Activated naive CD8-positive, alpha-beta T cell treated with anti-CD3 and anti-CD28 coated beads for 36 hours (primary cell): ENCODE measurements at places on chromosomes 2 and 18. TPM values are rescaled to one million over a fixed set of nuclear protein-coding genes. Genes with fewer than 3 reads are reported as not detected.

DNA sequence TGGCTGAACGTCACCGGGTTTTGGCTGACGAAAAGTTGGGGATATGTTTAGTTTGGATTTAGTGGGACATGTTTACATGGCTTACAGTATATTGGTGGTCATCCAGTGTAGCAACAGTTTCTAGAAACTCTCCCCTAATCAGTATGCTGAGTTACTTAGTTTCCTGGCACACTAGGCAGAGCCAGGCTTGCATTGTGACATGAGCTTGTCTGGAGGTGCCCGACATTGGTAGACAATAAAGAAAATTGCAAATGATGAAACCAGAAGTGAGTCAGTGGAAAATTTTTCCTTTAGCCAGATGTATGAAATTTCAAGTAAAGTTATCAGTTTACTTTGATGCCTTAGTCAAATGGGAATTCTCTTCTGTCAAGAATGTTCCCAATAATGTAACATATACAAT lies 276.1 kb downstream of the RDH14 start:
- H3K27me3 ChIP-seq, result peaks cover 9% of the 10 kb centered on the region
- H3K36me3 ChIP-seq, result no peaks in the 10 kb centered on the region
- H3K27ac ChIP-seq, result no peak overlapping the region

UCN gene
- 1.3 TPM for total RNA-seq

MYCN gene
- 0.16 TPM for total RNA-seq

DNA sequence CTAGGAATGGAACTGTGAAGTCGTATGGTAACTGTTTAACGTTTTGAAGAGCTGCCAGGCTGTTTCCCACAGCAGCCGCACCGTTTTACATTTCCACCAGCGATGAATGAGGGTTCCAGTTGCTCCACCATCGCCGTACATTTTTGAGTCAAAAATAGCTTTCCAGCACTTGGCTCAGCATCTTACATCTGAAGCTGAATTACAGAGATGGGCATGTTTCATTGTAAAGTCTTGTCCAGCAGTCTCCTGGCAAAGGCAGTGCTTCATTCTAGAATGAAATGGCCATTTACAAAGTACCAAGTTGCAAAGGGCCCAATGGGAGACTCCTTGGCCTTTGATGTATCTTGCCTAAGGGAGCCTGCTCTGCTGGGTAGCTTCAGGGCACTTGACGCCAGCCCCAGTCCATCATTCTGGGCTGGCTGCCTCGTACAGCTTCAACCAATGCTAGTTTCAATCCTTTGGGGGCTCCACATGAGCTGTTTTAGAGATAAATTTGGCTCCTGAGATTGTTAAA lies 45.1 kb downstream of the ATIC start:
- no peaks in the 10 kb centered on the region for H3K27me3 ChIP-seq
- DNase-seq, result no peak
- H3K4me3 ChIP-seq, result no peak overlapping the region
- H3K4me1 ChIP-seq, result peaks cover 5% of the 10 kb centered on the region
- H3K27ac ChIP-seq, result no peak overlapping the region

- no peaks in the 10 kb centered on the region for H3K36me3 ChIP-seq
- no peaks in the 10 kb centered on the region for H3K4me1 ChIP-seq
- peaks cover 13% of the 10 kb centered on the region for H3K27me3 ChIP-seq
- H3K4me3 ChIP-seq, result no peak overlapping the region
- DNase-seq, result no peak
These were observed 112.4 kb downstream of the DNER start for GRCh38 chr2:229601936-229602335.

PAIP2B gene
- 2.4 TPM for total RNA-seq

DNA sequence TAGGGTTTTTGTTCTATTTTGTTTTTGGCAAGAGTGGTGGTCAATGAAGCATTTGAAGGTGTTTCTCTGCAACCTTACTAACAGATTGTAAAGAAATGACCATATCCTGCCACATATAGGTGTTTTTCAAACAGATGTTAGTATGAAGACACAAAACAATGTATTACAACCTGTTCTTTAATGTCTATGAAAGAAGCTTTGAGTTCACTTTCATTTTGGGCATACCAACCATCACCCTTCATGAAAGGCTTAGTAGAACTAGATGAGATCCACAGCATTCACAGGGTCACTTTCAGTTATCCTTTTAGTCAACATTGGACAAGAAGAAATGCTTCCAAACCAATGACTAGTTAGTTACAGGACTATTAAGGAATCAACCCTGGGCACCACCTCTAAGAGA lies 95.1 kb downstream of the EHBP1 start:
- no peak overlapping the region for H3K4me3 ChIP-seq
- peaks cover 26% of the 10 kb centered on the region for H3K4me1 ChIP-seq
- H3K36me3 ChIP-seq, result peaks cover 2% of the 10 kb centered on the region
- no peak overlapping the region for H3K27ac ChIP-seq
- H3K27me3 ChIP-seq, result no peaks in the 10 kb centered on the region
